GM12892 (cell line): ENCODE measurements at places on chromosomes 12 and 14.

DNA sequence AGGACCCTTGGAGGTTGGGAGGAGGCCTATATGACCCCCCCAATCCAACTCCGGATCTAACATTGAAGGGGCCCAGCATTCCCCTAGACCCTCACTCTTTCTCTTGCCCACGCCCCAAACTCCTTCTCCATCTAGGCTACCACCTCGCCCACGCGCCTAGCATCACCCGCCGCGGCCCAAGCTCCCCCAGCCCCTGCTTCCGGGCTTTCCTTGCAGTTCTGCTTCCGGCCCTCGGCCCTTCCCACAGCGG, 445 bp downstream of the CERS5 start:
- no peak for DNase-seq

DNA sequence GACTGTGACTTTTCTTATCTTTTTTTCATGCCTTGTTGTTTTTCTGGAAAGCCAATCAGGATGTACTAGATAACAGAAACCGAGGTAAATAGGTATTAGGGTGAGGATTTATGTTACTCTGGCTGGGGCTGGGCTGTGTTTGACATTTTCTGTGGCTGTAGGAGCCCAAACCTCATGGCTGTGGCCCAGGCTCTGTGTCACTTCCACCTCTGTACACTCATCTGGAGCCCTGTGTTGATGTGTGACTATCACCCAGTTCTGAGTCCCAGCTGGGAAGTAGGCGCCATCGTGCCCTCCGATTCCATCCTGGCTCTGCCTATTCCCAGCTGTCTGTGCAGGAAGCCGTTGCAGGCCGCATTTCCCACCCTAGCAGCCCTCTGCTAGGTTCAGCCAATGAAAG, 1.6 kb upstream of the HHIPL1 start:
- no peak for DNase-seq

DNA sequence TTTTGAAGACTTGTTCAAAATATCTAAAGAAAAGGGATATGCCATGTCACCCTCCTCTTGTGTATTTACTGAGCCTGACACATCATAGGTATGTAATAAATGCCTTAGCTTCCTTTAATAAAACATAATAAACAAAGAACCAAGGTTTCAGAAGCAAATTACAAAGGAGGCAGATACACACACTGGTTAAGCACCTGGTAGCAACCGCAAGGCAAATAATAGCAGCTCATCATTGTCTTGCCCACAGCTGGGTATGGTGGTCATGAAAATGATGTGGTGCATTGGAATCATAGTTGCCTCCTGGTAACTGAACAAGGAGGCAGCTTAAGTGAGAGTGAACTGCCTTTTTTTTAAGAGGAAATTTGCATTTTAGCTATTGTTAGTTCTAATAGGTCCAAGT, 39.0 kb downstream of the PAX9 start:
- no peak for DNase-seq

DNA sequence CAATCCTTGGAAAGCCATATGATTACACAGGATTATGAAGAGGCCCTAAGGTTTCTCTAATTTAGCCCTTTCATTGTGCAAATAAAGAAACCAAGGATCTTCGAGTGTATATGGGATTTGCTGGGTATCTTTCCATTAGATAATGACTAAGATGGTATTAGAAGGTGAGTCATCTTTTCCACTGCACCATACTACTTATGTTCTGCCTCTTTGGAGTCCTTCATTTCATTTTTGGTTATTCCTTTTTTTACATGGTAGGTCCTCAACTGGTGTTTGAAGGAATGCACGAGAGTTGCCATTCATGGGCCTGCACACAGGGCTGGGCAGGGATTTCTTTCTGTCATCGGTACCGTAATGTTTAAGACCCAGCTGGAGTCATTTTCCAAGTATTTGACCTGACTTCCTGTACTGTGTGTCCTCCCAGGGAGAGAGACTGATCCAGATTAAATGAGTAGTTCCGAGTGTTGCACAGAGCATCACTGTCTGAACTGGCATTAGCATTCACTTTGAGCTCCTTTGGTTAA, 85.7 kb downstream of the BORCS5 start:
- no peak for DNase-seq

DNA sequence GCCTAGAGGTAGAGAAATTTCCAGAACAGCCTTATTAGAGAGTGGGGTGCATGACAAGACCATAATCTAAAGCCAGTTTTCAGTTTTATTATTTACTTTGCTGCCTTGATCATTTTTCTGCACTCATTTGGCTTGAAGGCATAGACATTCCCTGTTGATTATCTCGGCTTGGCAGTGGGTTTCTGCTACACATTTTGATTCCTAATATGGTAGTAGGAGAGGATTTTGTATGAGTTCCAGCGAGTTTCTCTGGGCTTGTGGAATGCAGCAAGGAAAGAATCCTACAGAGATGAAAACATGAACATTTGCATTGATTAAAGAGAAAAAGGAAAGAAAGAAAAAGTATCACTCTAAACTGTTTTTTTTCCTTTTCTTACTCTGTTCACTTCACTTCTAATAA, 281.2 kb downstream of the PAWR start:
- no peak for DNase-seq

DNA sequence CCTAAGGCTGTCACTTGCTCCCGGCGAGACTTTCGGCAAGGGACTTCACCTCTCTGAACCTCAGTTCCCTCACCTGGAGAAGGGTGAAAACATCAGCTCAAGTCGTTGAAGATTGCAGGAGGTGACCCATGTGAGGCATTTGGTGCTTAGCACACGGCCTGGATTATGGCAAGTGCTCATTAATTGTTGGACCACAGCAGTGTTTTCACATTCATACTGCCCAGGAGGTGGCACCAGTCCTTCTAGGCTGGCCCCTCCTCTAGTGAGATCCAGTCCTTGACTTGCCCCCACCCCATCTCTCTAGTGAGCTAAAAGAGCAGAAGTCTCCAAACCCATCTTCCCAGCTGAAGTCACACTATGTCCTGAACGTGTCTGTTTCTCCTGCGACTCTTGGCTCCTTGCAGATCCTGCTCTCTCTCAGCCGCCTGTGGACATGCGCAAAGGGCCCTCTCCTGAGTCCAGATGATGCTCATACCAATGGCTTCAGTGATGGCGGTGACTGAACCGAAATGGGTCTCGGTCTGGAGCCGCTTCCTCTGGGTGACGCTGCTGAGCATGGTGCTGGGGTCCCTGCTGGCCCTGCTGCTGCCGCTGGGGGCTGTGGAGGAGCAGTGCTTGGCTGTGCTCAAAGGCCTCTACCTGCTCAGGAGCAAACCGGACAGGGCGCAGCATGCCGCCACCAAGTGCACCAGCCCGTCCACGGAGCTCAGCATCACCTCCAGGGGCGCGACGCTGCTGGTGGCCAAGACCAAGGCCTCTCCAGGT, 1.6 kb downstream of the FICD start:
- no peak for DNase-seq

GRCh38 chr14:94342334-94342934, 19.3 kb upstream of the SERPINA6 start:
- no peak for DNase-seq

DNA sequence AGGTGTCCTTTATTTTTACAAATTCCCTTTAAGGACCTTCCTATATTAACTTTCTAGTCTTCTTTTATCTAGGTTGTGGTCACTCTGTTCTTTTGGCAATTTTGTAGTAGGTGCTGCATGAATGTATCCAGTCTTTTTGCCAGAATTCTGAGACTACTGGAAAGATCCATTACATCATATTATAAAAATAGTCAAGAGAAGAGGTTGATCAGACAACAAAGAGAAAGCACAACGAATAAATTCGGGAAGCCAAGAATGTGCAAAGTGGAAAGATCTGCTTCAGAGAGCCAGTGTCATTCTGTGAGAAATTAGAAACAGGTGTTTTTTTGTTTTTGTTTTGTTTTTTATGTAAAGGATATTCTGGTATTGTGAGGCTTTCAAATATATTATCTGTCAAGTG, 15.8 kb upstream of the SLC16A7 start:
- DNase-seq = no peak

GRCh38 chr12:42957136-42957535, 367.6 kb upstream of the PRICKLE1 start:
- DNase-seq = no peak

GRCh38 chr14:99136047-99136400, 136.0 kb downstream of the BCL11B start:
- DNase-seq = no peak

DNA sequence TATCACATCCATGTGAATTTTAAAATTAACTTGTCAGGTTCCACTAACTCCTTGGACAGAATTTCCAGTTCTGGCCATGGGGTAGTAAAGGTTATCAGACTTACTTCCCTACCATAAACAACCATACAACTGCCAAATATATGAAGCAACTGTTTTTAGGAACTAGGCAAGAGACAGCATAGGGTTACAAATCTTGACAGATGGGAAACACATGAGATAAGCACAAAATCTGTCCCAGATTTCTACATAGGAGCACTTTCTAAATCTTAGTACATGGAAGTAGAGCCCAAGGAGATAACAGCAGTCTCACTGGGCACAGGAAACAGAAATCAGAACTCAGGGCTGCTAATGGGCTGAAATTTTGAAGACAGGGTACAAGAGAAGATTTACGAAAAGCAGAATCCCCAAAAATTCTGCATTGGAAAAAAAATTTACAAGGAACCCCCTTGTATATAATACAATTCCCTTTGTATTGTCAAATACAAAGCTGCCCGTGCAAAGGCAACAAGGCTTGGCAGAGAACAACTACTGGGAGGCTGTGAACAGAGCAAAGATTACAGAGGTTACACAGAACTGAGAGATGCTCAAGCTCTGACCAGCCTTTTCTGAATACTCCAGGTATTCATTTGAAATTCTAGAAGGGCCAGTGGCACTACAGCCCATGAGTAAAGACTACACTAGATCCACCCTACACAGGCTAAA, 43.2 kb downstream of the GALNT4 start:
- DNase-seq = no peak

DNA sequence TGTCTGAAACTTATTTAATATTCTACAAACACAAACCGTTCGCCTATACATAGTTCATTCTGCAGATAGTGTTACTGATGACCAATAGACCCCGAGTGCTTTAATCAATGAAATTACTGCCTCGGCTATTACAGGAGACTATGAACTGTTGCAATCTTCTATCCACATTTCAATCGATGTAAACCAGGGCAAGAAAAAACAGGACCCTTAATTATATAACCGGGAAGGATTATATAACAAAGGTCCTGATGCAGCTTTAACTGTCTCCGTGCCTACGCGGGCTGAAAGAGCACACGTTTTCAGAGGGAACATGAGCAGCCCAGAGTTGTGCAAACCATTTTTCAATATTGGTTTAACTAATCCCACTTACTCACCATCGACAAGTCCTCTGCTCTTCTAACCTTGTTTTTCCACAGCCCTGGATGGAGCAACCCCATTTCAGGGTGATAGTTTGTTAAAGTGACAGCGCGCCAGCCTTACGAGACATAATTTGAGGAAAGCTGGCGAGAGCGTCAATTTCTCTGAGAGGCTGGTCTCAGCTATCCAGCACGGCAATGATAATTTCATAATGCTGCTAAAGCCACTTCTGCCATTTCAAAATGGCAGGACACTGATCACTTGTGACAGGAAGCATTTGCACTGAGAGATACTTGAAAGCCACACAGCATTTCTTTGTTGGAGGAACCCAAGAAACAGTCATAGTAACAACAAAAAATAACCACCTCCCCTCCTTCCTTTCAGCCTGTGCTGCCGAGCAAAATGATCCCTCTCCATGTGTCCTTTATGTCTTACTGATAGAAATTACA, 184.6 kb downstream of the FOXN3 start:
- DNase-seq = no peak

DNA sequence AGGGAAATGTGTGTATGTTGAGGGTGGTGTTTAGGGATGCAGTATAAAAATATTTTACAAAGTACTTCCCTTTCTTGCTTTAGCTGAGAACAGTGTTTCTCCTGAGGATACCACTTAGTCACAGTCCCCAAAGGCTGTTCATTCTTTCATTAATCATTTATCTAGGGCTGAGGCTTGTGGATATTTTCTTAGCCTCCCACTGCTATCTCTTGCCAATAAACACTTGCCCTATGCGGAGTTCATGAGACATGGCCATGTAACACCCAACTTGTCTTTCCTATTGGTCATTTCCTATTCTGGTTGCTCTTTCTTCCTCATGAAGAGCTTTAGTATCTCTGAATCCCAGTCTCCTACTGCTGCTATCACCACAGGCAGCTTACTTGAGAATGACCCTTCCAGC, 75.1 kb downstream of the ETNK1 start:
- no peak for DNase-seq

GRCh38 chr14:101152855-101153254, 249.3 kb upstream of the RTL1 start:
- DNase-seq = no peak

DNA sequence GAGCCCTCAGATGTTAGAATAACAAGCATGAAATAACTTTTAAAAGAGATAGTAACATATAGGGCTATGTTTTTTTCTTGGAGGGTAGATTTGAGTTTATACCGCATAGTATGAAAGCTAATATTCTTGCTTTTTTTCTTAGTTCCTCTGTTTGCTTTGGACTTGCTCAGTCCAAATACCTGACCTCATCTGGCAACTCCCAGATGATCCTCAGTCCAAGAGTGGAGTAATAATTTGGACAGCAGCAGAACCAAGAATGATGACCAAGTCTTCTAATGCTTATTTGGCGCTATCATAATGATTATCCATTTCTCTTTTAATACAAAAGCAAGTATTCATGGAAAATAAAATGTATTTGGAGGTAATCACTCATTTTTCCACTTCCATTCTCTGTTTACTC, 45.6 kb downstream of the GUCY2C start:
- DNase-seq = no peak

DNA sequence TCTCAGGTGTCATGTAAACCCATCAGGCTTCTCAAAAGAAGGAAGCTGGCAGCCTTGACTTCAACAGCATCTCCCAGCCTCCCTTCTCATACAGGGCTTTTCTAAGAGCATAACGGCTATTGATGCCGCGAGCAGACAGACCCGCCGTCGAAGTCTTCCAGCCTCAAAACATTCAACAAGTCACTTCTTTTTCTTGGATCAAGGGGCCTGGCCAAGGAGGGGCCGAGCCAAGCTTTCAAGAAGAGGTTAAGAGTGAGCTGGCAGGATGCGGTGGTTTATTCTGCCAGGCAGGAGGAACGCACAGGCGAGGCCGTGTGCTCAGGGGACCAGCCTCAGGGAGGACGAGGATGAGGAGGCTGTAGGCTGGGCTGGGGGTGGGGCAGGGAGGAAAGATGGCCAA, 102.9 kb upstream of the RFLNA start:
- no peak for DNase-seq

DNA sequence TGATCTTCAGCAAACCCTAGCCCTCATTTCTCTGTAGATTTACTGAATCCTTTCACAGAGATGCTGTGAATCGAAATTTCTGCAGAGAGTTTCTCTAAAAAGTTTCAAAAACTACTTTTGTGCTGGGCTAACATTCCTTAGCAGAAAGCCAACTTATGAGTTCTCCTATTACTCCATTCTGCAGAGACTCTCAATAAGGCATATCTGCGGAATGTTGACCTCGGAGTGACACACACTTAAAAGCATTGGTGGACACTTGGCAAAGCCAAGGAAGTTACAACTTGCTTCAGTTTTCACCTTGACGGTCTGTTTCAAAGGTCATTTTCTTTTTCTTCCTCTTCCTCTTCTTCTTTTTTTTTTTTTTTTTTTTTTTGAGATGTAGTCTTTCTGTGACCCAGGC, 75.8 kb downstream of the WIF1 start:
- DNase-seq = no peak
